Activated T-cell treated with anti-CD3 and anti-CD28 coated beads for 1 hour (primary cell): ENCODE measurements at places on chromosomes 1 and 21.

DNA sequence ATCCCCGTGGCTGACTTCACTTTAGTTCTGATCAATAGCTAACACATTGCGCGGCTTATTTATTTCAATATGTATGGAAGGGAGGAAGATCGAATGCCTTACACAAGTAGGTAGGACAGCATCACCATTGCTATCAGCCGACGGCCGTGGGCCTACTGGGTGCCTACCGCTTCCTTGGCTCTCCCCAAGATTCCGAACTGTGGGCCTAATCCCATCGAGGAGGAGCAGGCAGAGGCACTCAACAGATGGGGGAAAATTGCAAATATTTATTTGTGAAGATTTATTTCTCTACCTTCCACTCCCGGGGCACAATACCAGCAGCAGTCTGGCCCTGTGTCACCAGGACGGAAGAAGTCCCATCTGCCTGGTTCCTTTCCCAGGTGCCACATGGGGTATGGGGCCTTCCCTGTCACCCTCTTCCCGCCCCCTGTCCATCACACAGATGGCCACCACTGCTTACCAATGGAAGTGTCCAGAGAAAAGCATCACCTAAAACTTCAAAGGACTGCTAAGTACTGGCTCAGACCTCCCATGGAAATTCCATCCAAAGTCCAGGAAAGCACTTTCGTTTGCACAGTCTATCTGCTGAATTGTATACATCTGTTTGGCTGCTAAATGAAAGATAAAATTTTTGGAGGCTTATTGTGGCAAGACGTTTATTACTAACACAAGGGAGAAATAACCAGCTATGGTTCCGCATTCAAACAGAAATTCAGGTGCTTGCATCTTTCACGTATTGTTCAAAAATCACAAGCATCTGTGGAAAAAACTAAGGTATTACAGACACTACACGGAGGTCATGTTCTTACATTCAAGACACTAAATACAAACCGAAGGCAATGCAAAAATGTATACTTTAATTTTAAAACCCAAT, 11.8 kb downstream of the AGT start:
- no peak for DNase-seq

- DNase-seq: no peak
Observed at GRCh38 chr21:45339421-45340402, 52.0 kb upstream of the POFUT2 start.

GRCh38 chr1:111476761-111477309, 3.1 kb downstream of the C1orf162 start:
- DNase-seq: peak; percentile 7

DNA sequence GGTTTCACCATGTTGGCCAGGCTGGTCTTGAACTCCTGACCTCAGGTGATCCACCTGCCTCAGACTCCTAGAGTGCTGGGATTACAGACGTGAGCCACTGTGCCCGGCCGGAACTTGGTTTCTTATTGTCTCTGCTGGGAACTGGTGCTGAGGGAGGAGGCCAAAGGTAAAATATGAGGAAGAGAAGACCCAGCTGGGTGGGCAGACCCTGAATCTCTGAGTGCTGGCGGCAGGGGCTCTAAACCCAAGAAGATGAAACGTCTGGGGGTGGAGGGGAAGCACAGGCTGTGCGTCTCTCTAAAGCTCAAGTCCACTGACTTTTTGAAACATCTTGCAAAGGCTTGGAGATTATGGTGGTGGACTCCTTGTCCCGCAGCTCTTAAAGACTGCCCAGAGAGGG, 82.0 kb upstream of the TLR5 start:
- DNase-seq: no peak

DNA sequence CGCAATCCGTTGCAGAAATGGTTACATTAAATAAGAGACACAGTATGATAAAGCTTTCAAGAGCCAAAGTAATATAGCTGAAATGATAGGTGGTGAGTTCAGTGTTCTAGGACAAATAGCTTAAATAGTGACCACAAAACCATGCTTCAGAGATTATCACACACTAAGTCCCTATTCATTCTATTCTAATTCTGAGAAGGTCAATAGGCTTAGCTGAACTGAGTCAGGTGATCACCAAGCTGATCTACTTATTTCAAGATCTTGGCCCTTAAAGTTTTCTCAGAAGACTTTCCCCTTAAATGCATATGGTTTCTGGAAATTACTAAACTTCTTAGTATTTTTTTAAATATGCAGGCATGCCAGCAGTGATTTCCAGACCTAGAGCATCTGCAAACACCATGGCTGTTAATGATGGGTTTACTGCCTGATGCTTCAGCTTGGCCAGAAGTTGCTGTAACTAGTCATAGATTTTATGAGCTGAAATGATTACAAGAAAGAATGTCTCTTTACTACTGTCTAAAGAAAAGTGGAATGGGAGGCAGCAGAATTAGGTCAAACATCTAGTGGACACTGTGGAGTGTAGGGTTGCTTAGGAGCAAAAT, 242.9 kb downstream of the ST6GALNAC3 start:
- no peak for DNase-seq

- DNase-seq: no peak
Observed at GRCh38 chr1:201096041-201096461, 16.2 kb downstream of the CACNA1S start.

GRCh38 chr1:76494807-76495206, 372.5 kb upstream of the ST6GALNAC5 start:
- DNase-seq: no peak

- no peak for DNase-seq
Observed at GRCh38 chr1:86701731-86702130, 2.6 kb upstream of the SH3GLB1 start.

GRCh38 chr1:244768186-244768585, 67.3 kb upstream of the COX20 start:
- no peak for DNase-seq
